ENCODE measurements at places on chromosomes 1 and 21.

- DNase-seq = no peak
Observed at GRCh38 chr1:52239708-52240001, 97.8 kb downstream of the ZFYVE9 start.

DNA sequence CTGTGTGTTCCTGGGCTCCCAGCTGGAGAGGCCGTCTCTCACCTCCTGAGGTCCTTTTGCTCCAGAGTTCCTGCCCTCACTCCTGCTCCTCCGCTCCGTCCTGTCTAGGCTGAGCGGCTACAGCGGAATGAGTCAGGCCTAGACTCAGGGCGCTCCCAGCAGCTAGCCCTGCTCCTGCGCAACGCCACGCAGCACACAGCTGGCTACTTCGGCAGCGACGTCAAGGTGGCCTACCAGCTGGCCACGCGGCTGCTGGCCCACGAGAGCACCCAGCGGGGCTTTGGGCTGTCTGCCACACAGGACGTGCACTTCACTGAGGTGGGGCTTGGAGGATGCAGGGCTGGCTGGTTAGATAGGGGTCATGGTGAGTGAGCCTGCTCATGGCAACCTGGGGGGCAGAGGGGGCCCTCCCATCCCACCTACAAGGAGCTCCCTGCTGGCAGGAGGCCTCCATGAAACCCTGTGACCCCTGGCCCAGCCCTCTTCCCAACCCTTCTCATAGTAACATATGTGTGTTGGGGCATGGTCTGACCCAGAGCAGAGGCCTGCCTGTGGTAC is 15.1 kb downstream of the PSRC1 start:
- no peak for DNase-seq

GRCh38 chr1:235045034-235045690 is 83.5 kb downstream of the TOMM20 start:
- DNase-seq = no peak

DNA sequence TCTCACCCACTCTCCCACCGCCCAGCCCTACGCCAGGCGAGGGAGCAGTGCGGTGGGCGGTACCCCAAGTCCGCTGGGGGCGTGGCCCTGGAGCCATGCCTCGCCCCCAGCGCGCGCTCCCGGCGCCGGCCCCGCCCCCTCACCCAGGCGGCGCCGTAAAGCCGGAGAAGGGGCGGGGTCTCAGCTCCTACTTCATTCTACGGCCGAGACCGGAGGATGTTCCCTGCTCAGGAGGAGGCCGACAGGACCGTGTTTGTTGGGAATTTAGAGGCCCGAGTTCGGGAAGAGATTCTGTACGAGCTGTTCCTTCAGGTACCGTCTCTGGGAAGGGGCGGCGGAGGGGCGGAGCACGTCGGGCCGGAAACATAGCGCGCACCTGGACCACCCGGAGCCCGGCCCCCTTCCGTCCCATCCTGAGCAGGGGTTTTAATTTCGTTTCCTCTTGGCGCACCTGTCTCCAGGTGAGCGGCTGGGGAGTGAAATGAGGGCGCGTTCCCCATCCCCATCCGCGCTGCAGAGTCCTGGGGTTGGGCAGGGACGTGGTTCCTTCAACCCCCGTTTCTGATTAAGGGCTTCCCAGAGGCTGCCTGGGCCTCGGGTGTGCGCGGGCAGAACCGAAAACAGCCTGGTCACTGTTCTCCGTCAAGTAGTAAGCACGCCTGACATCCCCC is at the start of gene RBM11:
RBM11 (plus strand) TSS at position 187 of the 671 bp plus-strand sequence; CDS start at position 217, 30 bp downstream.
- no peak for DNase-seq
